ENCODE measurements at places on chromosomes 2 and 18.

- DNase-seq, result no peak
Observed at GRCh38 chr2:83305758-83306378, 1153.2 kb downstream of the SUCLG1 start.

DNA sequence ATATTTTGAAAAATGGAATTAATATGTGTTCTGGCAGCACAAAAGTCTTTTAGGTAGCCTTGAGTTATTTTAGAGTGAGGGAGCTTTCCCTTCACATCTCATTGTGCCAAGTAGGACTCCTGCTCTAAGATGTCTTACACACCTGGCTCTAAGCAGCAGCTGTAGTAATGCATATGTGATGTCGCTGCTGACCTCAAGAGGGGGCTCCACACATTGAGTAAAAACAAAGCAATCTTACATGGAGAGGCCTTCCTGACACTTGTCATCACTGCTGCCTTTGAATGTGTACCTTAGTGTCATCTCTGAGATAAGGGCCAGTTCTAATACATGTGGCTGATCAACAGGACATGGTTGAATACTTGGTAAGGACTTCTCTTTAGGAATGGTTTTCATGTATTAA is 75.8 kb downstream of the ACTR3 start:
- no peak for DNase-seq

DNA sequence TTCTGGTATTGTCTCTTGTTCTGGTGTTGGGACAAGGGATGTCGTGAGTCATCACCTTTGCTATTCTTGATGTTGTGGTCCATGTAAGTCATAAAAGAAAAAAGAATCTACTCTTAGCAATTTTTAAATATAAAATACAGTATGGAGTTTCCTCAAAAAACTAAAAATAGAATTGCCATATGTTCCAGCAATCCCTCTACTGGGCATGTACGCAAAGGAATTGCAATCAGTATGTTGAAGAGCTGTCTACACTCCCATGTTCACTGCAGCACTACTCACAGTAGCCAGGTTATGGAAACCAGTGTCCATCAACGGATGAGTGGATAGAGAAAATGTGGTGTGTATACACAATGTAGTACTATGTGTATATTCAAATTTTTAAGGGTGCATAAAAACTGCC is 10.9 kb upstream of the GNAL start:
- DNase-seq, result no peak

- no peak for DNase-seq
Observed at GRCh38 chr2:39640107-39640506, 25.6 kb upstream of the TMEM178A start.

DNA sequence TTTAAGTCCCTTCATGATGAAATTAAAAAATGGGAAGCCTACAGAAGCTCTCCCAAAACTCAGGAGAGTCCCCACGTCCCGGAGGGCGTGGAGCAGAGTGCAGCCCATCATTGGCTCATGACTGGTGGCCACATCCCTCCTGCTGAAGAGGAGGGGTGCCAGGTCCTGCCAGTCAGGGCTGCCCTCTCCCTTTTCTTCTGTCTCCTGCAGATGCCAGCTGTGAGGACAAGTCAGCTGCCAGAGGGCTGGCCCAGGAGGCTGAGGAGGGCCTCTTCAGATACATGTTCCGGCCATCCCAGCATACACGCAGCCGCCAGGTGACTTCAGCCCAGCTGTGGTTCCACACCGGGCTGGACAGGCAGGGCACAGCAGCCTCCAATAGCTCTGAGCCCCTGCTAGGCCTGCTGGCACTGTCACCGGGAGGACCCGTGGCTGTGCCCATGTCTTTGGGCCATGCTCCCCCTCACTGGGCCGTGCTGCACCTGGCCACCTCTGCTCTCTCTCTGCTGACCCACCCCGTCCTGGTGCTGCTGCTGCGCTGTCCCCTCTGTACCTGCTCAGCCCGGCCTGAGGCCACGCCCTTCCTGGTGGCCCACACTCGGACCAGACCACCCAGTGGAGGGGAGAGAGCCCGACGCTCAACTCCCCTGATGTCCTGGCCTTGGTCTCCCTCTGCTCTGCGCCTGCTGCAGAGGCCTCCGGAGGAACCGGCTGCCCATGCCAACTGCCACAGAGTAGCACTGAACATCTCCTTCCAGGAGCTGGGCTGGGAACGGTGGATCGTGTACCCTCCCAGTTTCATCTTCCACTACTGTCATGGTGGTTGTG is 2.6 kb downstream of the INHA start:
- no peak for DNase-seq

DNA sequence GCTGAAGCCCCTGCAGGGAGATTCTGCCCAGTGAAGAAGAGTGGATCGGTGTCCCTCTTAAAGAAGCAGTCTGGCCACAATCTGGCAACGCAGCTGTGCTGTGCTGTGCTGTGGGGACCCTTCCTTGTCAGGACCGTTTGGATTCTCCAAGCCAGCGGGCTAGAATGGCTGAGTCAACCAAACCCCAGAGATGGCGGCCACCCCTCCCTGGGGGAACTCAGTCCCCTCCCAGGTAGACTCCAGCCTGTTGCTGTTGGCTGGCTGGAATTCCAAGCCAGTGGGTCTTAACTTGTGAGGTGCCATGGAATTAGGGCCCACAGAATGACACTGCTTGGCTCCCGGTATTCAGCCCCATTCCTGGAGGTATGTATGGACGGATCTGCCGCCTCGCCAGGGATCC is 62.3 kb downstream of the MMADHC start:
- no peak for DNase-seq

DNA sequence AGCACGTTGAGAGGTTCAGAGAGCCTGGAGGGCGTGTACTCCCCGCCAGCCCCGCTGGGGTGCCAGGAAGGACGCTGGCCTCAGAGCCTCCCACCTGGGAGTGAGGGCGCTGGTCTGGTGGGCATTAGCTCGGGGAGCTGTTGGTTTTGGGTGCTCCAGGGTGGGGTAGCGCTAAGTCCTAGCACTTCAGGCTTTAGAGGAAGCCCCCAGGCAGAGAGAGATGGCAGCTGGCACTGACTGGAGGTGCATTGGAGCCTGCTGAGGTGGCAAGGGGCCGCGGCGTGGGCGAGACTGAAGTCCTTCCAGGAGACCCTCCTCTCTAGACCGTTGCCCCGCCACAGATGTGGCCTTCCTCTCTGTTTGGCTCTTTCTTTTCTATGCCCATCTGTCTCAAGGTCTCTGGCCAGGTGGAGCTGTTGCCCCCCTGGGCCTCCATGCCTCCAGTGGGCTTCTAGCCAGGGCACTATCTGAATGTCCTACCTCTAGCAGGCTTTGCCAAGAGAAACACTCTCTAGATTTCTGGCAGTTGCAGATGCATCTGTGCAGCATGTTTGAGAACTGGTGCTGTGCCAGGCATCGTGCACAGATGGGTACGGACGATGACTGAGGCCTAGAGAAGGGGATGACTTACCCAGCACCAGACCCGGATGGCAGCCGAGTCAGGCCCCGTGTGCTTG is 6.6 kb downstream of the CAPN10 start:
- DNase-seq, result no peak

- DNase-seq, result no peak
Observed at GRCh38 chr2:75505012-75505411, 55.7 kb downstream of the EVA1A start.

GRCh38 chr2:69087912-69088240 is 74.9 kb downstream of the ANTXR1 start:
- no peak for DNase-seq

GRCh38 chr2:10828346-10828745 is 15.8 kb upstream of the PDIA6 start:
- DNase-seq, result no peak

DNA sequence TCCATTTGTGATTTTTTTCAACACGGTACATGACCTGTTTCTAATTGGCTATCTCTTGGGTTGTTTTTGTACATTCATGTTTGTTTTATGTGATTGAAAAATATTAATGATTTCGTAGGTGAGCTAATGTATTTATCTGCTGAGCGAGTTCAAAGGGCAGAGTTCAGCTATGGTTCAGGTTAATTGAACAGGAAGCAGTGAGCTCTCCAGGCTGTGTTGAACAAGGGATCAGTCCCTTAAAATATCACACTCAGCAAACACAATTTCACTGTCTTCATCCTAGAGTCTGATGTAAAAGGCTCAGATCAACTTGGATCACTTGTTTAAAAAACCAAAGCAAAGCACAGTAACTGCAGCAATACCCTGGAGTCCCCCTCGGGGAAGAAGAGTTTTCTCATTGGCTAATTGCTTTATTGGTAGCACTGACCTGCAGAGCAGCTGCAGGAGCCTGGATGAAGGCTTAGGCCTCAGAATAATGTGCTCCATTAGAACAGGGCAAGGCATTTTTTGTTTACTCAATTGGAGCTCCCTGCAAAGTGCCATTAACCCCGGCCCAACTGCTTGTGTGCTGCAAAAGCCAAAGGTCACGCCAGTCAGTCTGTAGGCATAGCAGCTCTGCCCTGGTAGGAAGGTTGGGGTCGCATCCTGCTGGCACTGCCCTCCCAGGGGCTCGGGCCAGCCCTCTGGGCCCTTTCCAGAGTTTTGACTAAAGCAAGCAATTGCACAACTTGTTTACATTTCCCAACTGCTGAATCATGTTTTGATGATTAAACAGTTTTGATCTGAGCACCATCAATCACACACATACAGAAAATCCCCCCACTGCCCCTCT is 10.5 kb downstream of the ONECUT2 start:
- DNase-seq, result no peak

GRCh38 chr18:78701771-78702396 is 277.7 kb upstream of the SALL3 start:
- no peak for DNase-seq

GRCh38 chr18:23887035-23887434 is 127.5 kb upstream of the TTC39C start:
- no peak for DNase-seq

GRCh38 chr2:178796079-178796677 is 11.0 kb downstream of the TTN start:
- peak; percentile 45 for DNase-seq

GRCh38 chr18:35106845-35107148 is 65.6 kb downstream of the MAPRE2 start:
- peak; percentile 20 for DNase-seq

GRCh38 chr2:17000184-17000482 is 334.5 kb upstream of the CYRIA start:
- DNase-seq, result no peak

- no peak for DNase-seq
Observed at GRCh38 chr2:230434677-230435324, 18.8 kb downstream of the SP100 start.

GRCh38 chr2:232721882-232722281 is 24.8 kb downstream of the GIGYF2 start:
- DNase-seq, result no peak

GRCh38 chr18:13548966-13549879 is 177.1 kb downstream of the FAM210A start:
- no peak for DNase-seq

GRCh38 chr2:106521016-106521415 is 33.9 kb downstream of the CD8B2 start:
- DNase-seq, result no peak

DNA sequence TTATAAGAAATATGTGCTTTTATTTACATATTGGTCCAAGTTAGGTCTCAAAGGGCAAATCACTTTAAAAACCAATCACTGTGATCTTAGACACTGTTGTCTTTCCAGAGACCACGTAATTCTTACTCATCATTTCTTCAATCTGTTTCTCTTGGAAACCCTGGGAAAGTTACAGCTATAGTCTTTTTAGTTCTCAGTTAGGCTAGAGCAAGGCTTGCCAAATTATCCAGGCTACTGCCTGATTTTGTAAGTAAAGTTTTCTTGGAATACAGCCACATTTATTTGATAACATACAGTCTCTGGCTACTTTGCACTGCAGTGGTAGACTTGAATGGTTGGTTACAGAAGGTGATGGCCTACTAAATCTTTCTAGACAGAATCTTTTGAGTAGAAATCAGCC is 106.0 kb downstream of the KIAA1328 start:
- DNase-seq, result no peak

GRCh38 chr2:29558097-29558496 is 363.3 kb downstream of the ALK start:
- no peak for DNase-seq

DNA sequence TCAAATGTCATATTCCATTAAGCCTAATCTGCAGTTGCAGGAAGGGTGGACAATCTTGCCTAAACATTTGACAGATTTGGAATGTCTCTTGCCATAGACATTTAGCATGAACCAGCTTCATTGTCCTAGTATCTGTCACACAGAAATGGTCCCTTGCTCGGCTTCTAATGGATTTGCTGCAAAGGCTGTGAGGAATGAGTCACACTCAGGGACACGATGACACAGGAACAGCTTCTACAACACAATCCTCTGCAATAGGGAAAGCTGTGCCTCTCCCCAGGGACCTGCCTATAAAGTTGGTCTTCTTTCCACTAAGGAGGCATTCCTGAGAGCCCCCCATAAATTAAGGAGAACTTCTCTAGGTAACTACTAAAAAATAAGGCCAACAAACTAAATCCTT is 155.1 kb upstream of the L3MBTL4 start:
- no peak for DNase-seq

DNA sequence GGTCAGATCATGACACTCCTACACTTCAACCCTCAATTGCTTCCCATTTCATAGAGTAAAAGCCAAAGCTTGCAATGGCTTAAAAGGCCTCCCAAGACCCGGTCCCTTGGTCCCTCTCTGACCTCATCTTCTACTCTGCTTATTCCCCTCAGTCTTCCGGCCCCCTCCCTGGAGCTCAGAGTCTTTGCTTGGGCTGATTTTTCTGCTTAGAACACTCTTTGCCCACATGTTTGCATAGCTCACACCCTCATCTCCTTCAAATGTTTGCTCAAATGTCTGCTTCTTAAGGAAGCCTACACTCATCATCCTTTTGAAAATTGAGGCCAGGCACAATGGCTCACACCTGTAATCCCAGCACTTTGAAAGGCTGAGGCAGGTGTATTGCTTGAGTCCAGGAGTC is 65.6 kb upstream of the CAPN13 start:
- DNase-seq, result no peak

- DNase-seq, result no peak
Observed at GRCh38 chr2:100376836-100377235, 40.6 kb downstream of the CHST10 start.

- DNase-seq, result no peak
Observed at GRCh38 chr2:169743549-169743948, 9.9 kb downstream of the KLHL23 start.

- DNase-seq, result no peak
Observed at GRCh38 chr18:3652380-3653262, 202.6 kb downstream of the TGIF1 start.

DNA sequence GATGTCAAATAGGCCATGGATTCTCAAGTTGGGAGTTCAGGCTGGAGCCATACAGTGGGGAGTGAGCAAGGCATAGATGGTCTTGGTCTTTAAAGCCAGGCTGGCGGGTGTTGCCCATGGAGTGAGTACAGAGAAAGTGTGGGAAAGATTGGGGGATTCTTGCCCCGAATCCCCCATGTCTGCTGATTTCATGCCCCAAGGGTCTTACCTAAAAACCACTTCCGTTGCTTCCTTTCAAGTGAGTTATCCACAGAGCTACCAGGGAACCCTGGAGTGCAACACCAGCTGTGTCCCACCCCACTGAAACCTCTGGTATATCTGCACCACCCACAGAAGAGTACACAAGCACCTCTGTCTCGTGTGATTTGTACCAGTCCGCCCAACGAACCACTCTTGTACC is 31.4 kb downstream of the FHOD3 start:
- no peak for DNase-seq

GRCh38 chr18:41695441-41695840 is 259.6 kb upstream of the PIK3C3 start:
- DNase-seq, result no peak

Data from SK-N-MC (cell line).